ENCODE measurements at places on chromosomes 6 and 20. TPM values are rescaled to one million over a fixed set of nuclear protein-coding genes. Genes with fewer than 3 reads are reported as not detected.

DNA sequence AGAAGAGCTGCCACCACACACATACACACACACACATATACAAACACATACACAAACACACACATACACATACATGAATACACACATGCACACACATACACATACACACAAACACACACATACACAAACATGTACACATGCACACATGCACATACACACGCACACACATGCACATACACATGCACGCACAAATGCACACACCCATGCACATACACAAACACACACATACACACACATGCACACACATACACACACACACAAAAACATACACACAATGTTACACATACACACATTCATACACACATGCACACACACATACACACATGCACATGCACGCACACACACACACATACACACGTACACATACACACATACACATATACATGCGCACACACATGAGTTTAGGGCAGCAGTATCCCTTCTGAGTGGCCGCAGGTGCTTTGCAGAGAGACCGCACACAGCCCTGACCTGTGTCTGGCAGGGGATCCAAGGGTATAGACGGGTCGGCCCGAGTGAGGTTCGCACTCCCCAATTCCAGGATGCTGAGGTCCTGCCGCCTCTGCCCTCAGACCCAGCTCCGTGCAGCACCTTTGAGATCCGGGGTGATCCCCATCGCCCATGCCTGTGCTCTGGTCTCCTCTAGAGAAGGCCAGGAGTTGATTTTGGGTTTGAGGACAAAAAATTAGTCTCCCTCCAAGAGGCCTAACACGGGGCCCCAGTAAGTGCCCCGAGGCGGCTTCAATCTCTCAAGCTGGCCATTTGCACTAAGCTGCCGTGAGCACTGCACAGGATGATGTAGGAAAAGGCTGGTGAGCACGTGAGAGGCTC lies 56.8 kb downstream of the TMEM242 start:
- DNase-seq: no peak

- DNase-seq: no peak
These were observed 103.5 kb downstream of the EDN3 start for GRCh38 chr20:59403962-59404314.

DNA sequence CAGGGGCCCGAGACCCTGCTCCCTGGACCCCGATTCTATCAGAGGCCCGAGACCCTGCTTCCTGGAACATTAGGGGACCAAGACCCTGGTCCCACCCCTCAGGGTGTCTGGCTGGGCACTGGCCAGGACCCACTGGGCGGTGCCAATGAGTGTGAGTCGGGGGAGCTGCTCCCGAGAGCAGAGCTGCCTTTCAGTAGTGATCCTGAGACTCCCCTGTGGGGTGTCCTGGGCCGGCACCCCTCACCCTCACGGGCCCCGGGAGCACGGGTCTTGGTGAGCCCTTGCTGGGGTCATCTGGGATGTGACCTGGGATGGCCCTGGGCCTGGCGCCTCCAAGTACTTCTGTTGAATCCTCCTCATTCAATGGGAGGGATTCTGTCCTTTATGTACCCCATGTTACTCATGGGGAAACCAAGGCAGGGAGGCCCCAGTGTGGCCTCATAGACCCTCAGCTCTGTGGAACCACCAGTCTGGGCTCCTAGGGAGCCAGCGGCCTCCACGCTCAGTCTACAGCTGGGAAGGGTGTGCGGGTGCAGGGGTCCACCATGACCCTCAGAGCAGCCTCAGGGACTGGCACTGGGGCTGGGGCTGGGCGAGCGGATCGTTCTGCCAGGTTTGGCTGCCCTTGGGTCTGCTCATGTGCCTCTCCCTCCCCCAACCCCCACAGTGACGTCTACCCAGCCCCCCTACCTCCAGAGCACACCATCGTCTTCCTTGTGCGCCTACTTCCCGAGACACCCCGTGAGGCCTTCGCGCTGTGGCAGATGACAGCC lies 25.6 kb downstream of the COL20A1 start:
- DNase-seq: no peak

BPIFA1 gene
- not detected for total RNA-seq

SSTR4 gene
- total RNA-seq: not detected
